Central memory CD4-positive, alpha-beta T cell (primary cell): ENCODE measurements at places on chromosomes 7 and 10.

GRCh38 chr10:88474884-88475844 is 108.0 kb downstream of the RNLS start:
- no peak for DNase-seq

GRCh38 chr10:15704581-15704968 is 15.1 kb downstream of the ITGA8 start:
- no peak for DNase-seq

- peak; percentile 29 for DNase-seq
Measured at GRCh38 chr7:74417419-74417971, 36.2 kb upstream of the GTF2IRD1 start.

DNA sequence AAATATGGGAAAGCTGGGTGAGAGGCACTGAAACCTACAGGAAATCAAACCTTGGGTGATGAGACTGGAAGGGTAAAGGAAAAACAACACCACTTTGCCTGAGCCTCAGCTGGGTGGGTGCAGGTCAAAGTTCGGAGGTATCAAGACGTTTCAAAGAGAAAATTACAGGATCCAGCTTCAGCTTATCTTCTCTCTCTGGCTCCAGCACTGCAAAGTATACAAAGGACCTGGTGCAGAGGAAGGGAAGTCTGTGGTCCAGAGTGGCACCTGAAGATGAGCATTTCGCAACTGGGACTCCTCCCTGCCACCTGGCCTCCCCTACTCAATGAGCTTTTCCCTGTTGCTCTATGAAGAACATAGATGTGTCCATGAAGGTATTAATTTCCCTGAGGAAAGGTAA is 6.4 kb upstream of the FXYD4 start:
- no peak for DNase-seq

- DNase-seq: no peak
Measured at GRCh38 chr10:88234297-88234696, 348.8 kb downstream of the RNLS start.

- DNase-seq: peak; percentile 73
Measured at GRCh38 chr7:104943502-104944343, 70.3 kb upstream of the KMT2E start.

DNA sequence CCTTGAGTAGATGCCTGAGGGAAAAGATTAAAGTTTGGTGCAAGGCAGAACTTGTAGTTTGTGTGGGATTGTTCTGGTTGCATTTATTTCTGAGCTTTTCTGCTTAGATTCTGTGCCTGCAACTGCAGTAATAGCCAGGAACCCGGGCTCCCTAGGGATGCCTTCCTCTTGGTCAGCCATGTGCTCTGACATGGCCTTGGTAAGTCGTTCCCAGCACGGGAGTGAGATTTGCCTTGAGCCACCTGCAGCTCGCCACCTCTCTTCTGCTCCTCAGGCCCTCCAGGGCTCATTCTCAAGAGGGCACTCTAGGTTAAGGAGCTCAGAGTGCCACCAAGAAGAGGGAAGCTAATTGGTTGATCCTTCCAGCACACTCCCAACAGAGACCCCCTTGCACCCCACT is 350.6 kb upstream of the MKI67 start:
- DNase-seq: no peak

- DNase-seq: no peak
Measured at GRCh38 chr7:4641091-4641666, 40.9 kb upstream of the FOXK1 start.
